CD4-positive, alpha-beta T cell treated with Interleukin-6 at 100 ng/mL for 8 hours (primary cell): ENCODE measurements at places on chromosomes 5 and 9.
A peak's percentile ranks its signal among the peaks of the same experiment; 100 is the strongest.

DNA sequence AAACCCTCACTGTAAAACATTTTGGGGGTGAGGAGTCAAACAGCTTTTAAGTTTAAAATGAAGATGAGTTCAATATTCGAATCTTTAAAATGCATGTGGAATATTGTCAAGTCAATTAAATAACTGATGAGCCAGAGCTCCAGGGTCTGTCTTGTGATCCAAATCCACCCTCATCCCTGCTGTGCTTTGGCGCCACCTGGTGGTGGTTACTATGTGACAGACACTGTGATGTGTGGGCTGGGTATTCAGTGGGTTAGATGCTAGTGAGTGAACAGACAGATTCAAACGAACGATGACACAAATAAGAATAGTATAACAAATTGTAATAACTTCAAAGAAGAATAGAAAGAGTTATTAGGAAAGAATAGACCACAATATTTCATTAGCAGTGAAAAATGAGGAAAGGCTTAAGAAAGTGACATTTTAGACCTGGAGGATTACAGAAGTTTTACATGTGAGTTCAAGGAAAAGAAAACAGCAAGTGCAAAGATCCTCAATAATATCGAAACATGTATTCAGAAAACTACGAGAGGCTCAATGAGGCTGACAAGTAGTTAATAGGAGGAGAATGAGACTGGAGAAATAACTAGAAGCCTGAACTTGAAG, 51.4 kb upstream of the CHSY3 start:
- peak; percentile 46 for DNase-seq

DNA sequence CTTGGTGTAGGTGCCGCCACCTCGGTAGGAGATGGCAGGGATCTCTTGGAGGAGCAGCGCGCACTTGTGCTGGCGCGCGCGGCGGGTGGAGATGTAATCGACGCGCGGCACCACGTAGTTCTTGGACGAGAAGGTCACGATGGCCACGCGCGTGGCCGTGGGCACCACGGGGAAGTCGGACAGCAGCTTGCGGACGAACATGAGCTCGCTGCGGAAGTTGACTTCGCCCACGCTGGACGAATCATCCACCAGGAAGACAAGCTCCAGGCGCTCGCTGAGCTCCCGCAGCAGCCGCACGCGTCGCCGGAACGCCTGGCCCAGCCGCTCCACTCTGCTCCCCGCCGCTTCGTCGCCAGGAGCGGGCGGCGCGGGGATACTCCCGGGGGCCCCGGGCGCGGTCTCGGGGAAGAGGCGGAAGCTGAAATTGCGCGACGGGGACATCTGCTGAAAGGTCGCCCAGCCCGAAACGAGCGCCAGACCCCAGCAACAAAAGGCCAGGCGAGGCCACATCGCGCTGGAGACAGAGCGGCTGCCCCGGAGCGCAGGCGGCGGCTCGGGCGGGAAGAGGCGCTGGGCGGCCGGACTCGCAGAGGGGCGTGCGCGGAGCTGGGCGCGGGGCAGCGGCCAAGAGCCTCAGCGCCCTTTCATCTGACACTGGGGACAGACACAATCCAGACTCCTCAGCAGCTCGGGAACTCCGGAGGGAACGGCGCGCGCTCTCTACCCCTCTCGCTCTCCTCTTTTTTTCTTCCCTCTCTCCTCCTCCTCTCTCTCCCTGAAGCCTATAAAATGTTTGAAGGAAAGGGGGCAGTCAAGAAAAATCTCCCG, at the start of gene SVEP1:
Gene SVEP1, minus strand, starts transcription at position 708 of the 828 bp plus-strand sequence. Its CDS starts 198 bp downstream, at position 510.
- no peak for DNase-seq

GRCh38 chr5:154254896-154255295, 64.4 kb downstream of the GALNT10 start:
- no peak for DNase-seq

GRCh38 chr9:86652736-86653135, 294.6 kb downstream of the GAS1 start:
- no peak for DNase-seq

- no peak for DNase-seq
Observed at GRCh38 chr5:119054101-119054500, 16.8 kb upstream of the DMXL1 start.

GRCh38 chr5:81759632-81760005, 8.7 kb upstream of the SSBP2 start:
- DNase-seq: no peak

GRCh38 chr5:93705896-93706295, 35.5 kb downstream of the POU5F2 start:
- no peak for DNase-seq

DNA sequence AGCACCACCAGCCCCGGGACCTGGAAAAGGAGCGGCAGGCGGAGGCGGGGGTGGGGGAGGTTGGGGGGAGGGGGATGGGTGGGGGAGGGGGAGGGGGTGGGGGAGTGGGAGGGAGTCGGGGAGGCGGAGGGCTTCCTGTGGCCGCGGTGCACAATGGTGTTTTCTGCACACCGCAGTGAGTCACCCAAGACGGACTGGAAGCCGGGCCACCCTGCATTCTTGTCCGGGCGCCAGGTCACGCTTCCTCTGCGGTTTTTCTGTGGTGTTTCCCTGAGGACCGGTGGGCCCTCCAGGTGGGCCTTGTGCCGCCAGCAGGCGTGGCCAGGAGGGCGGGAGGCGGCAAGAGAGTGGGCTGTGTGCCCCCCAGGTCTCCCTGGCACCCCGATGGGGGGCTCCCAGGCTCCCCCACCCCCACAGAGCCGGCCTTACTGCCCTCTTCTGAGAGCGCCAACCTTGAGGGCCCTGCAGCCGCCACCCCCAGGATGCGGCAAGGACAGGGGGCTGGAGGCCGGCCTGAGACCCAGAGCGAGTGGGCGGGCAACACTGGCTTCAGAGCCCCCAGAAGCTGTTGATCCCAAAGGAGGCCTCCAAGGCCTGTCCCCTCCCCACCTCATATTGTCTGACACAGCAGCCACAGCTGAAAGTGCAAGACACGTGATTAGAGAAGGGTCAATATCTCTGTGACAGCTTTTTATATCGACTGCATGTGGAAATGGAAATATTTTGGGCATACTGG, 11.1 kb downstream of the EXD3 start:
- DNase-seq: peak; percentile 30

DNA sequence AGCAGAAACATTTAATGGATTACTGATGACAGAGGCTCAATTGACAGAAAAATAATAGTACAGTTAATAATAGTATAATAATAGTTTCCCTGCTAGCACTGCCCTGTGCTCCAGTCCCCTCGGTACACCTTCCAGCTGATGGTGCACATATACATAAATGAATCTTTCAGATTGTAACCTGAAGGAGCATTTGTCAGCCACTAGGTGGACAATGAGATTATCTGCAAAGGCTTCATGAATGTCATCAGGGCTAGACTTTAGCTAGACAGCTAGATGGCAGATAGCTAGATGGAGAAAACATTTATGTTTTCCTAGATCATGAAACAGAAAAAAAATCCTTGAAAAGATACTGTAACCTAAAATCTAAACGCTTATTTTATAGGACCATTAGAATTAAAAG, 304.4 kb upstream of the SMC2 start:
- DNase-seq: no peak

DNA sequence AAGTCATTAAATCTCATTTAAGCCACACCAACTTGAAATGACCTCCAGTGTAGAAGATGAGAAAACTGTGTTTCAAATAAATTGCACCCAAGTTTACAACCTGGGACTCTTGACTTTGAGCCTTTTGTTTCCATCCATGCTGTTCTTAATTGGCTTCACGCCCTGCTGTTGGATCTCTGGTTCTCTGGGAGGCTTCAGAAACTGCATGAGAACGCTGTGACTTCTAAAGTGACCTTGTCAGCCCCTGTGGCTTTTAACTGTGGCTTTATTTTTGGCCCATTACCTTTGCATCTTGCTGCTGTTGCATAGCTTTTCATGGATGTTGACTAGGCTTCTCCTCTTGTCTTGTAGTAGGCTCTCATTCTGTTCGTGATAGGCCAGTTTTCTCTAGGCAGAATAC, 29.3 kb downstream of the TNFAIP8 start:
- DNase-seq: no peak

DNA sequence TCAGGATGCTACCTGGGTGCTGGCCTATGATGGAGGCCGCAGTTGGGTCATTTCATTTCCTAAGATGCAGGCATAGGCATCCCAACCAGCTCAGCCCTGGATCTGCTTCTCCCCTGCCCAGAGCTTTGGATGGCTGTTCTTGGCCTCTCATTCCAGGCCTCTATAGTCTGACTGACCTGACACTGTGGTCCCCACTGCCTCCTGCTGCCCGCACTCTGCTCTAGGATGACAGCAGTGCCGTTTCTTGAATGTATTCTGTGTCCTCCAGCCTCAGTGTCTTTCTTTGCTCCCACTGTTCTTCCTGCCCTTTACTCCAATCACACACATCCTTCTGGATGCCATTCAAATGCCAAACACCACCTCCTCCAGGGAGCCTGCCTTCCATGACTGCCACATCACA, 235.7 kb downstream of the HSPA4 start:
- DNase-seq: peak; percentile 6

- no peak for DNase-seq
Observed at GRCh38 chr9:132249123-132249522, 87.3 kb downstream of the NTNG2 start.

GRCh38 chr5:118552146-118552545, 436.2 kb downstream of the DTWD2 start:
- no peak for DNase-seq

DNA sequence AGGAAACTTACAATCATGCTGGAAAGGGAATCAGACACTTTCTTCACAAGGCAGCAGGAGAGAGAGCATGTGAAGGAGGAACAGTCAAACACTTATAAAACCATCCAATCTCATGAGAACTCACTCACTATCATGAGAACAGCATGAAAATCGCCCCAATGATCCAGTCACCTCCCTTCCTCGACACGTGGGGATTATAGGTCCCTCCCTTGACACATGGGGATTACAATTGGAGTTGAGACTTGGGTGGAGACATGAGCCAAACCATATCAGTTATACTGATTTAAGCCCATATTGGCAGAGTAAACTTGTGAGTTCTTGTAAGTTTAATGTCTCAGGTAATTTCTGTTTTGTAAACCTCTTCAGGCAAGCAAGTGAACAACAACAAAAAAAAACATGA, 70.8 kb downstream of the ERAP1 start:
- DNase-seq: no peak

DNA sequence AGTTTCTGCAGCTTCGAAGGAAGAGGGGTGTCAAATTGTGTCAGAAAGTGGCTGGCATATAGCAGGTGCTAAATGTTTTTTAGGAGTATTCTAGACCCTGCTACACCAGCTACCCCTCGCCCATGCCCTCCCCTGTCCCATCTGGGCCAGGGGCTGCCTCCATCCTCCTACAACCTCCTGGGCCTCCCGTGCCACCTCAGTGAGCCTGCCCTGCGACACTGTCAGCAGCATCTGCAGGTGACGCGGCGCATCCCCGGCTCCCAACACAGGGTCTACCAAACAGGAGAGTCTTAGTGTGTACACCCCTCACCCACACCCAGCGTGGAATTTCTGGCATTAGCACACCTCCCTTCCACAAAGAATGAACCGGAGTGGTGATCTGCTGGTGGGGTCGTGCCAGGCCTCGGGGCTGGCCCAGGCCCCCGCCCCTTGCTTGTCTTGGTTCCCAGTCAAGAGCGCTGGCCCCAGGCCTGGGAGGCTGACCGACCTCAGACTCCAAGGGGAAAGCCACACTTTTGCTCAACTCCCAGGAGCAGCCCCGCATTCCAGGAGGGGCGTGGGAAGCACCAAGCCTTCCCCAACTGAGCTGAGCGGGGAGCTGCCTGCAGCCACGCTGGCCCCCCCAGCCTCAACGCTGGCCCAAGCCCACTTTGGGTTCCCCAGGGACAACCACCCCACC, 55.2 kb downstream of the NEURL1B start:
- no peak for DNase-seq

- no peak for DNase-seq
Observed at GRCh38 chr5:131067636-131068035, 97.4 kb downstream of the HINT1 start.

- DNase-seq: no peak
Observed at GRCh38 chr9:138046641-138047301, 169.2 kb downstream of the CACNA1B start.

DNA sequence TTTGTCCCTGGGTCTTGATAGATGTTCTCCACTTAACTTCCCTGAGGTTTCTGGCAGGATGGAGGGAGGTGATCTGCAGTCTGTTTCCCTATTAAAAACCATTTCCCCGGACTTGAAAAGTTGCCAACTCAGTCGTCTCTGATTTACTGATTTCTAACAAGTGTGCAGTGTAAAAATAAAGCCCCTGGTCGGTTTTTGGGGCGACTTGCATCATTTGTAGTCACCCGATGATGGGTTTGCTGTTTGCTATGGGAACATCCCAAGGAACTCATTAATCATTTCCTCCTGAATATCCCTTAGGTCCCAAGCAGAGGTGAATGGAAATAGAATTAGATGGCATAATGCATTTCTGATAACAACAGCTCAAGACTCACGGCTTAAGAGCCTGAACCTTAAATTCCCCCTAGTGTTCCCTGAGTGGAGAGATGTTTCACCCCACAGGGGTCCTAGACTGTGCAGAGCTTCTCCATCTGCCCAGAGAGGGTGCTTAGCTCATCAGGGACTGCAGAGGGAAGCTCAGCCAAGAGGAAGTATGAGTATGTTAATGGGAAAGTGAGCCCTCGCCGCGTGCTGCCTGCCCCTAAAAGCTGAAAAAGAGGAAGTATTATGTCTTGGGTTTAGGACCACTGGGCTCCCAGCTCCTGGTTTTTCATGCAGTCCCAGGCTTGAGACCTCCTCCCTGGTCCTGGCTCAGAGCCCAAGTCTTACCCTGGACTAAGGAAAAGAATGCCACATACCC, 115.1 kb upstream of the DAP start:
- DNase-seq: no peak
